Thoracic aorta (tissue), 2 donors: ENCODE measurements at places on chromosomes 6 and 20.

GRCh38 chr20:20363434-20363798, 4.5 kb upstream of the INSM1 start:
- DNase-seq, result no peak

- no peak for DNase-seq
Observed at GRCh38 chr6:137661601-137662000, 167.4 kb upstream of the OLIG3 start.

DNA sequence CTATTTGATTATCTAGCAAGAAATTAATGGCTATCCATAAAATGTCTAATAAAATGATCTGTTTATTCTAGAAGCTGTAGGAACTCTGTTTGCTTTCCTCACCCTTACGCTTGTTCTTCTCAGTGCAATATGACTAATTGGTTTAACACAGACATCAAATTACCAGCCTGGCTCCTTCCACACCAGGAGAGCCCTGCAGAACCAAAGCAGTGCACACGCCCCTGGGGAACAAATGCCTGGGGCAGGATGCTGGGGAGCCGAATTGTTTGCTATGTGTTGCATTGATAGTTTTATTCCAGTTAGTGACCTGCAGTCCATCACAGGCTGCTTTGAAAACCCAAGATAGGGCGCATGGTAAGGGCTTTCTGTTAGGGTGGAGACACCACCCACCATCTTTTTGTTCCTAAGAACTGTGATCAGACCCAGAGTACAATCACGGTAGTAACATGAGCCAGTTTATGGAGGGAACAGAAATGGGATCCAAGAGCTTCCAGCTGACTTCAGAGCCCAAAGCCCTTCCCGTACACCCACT, 126.4 kb upstream of the CD93 start:
- DNase-seq, result no peak

GRCh38 chr6:167005350-167006159, 6.4 kb downstream of the CEP43 start:
- DNase-seq, result no peak

- no peak for DNase-seq
Observed at GRCh38 chr20:21102603-21103311, 3.4 kb downstream of the LINC00237 start.

- DNase-seq, result no peak
Observed at GRCh38 chr6:134041093-134041492, 11.3 kb downstream of the SLC2A12 start.

DNA sequence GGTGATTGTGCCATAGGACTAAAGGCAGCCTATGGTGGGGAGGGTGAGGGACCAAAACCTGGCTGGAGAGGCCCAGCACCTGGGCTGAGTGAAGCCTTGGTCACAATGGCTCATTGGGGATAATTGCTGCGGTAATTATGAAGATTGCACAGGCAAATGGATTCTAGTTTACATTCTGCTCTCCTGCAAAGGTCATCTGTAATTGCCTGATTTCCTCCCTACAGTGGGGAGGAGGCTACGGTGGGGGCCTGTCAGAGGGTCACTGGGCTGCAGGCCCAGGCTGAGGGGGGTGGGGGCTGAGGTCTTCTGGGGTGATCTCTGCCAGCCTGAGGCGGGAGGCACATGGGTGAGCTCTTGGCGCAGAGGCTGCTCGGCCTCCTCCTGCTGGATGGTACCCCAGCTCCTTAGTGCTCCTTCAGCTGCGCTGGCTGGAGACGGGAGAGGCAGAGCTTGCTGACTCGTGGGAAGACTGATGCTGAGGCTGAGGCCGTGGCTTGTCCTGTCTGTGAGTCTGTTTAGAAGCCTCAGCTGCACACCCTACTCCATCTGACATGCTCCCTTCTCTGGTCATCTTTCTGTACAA, 30.3 kb downstream of the PACSIN1 start:
- no peak for DNase-seq

DNA sequence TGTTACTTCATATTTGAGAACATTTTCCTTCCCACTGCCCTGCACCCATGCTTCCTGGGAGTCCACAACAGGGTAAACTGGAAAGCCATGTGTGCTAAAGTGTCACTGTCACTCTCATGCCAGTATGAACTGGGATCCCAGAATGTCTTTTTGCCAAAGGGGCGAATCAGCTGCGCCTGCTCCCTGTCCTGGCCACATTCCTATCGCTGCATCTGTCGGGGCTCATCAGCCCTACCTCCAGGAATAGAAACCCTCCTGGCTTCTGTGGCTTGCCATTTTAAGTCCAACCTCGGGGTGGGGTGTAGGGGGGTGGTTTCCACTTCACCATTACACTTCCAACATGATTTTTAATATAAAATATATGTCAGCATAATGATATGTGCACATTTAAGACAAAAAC, 933 bp downstream of the KLHL31 start:
- no peak for DNase-seq

- DNase-seq, result no peak
Observed at GRCh38 chr6:39339096-39339867, 16.8 kb upstream of the KCNK16 start.

- DNase-seq, result no peak
Observed at GRCh38 chr6:66326228-66326627, 619.2 kb upstream of the EYS start.
